ENCODE measurements at places on chromosomes 3 and 15.

DNA sequence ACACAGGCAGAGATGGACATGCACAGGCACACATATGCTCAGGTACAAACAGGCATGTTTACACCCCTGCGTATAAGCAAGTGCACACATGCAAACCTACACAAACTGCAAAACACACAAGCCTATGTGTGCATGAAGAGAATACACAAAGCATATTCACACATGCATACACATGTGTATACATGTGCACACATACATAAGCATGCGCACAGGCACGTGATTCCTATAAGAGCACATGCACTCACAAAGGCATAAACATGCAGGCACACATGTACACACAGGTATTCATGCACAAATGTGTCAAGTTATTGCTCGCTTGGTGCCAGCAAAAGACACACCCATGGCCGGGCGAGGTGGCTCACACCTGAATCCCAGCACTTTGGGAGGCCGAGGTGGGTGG is 1.4 kb upstream of the GNAT1 start:
- DNase-seq: no peak

GRCh38 chr3:120025520-120025919 is 68.7 kb downstream of the GSK3B start:
- DNase-seq: no peak

DNA sequence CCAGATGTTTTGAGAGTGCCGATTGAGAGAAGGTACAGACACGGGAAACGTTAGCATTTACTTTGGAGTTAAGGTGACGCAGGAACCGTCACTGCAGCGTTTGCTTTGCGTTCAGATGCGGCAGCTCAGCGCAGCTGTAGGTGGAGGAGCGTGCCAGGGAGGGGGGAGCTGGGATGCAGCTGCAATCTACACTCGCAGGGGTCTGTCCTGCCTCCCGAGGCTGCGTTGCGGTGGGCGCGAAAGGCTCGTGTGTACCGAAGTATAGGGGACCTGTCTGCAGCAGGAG is 425 bp upstream of the FYTTD1 start:
- no peak for DNase-seq

GRCh38 chr3:150036780-150037179 is 66.1 kb upstream of the PFN2 start:
- DNase-seq: no peak

GRCh38 chr15:69647142-69647513 is 194.5 kb downstream of the RPLP1 start:
- no peak for DNase-seq

DNA sequence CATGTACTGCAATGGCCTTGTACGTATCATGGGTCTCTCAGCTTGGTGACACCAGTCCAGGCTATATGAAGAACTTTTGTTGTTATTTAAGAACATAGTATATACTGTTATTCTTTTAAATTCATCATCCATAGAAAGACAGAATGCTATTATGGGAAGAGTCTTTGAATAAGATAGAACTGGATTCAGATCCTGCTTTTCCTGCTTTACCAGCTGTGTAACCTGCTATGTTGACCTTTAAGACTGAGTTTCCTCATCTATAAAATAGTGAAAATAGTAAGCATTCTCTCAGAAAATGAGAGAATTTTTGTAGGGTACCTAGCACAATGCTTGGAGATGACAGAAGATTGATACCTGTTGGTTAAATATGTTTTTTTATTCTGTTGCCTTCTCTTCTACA is 204.1 kb upstream of the TBL1XR1 start:
- DNase-seq: no peak
